ENCODE measurements at places on chromosomes 12 and 14.

DNA sequence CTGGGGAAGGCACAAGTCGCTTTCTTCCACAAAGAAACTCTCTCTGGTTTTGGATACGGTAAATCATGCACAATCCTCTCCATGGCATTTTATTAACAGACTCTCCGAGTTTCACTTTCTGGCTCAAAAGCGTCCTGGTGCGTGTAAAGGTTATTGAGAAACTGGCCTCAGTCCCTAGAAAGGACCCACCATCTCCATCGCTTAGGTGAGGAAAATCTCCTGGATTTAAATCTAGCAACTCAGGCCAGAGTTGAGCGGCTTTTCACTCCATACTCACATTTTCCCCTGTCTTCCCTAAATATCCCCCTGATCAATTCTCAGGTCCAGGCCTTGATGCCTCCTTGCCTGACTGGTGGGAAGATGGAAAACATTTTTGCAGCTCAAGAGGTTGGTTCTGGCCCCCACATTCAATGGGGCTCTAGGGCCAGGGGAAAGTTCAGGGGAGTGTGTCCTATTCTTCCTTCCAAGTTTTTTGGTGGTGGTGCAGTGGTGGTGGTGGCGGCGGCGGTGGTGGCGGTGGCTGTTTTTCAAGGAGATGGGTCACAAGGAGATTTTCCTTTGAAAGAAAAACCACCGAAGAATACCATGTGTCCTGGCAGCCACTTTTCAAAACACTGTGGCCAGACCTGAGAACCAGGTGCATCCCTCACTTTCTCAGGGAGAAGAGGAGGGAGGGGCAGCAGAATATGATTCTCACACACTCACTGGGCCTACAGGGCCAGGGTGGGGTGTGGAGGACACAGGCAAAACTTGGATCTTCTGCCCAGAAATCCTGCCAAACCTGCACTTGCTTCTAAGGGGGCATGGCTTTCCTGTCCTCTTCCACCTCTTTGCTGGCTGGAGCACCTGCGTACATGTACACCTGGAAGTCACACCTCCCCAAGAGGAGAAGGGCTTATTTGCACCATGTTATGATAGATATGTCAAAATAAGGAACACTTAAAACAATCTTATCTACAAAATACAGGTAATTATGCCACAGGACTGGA is 46.7 kb upstream of the PNMA1 start:
- DNase-seq = no peak

DNA sequence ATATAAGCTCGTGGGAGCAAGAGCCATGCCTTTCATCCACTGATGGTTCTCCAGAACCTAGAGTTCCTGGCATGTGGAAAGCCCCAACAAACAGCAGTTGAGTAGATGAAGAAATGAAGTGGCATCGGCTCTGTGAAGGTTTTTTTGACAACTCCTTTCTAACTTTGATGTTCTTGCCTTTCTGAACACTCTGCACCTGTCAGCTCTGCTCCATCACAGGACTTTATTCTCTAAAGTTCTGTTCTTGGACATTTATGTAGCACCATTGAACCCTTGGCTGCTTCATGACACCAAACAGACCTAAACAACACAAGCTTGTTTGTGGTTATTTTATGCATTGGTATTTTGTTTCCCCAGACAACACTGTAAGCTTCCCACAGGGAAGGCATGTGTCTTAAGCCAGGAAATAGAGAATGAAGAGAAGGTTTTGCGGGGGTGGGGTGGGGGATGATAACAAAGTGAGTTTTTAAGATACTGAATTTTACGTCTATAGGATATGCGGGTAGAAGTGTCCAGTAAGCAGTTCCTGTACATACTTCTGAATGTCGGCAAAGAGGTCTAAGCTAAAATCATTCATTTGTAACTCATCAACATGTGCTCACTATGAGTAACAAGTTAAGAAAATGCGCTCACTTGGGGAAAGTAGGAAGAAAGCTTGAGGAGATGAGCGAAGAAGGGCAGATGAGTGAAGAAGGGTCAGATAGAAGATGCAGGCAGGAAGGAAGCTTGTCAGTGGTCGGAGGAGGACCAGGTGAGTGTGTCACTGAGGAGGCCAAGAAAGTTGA is 146.0 kb upstream of the PLEKHG7 start:
- no peak for DNase-seq

DNA sequence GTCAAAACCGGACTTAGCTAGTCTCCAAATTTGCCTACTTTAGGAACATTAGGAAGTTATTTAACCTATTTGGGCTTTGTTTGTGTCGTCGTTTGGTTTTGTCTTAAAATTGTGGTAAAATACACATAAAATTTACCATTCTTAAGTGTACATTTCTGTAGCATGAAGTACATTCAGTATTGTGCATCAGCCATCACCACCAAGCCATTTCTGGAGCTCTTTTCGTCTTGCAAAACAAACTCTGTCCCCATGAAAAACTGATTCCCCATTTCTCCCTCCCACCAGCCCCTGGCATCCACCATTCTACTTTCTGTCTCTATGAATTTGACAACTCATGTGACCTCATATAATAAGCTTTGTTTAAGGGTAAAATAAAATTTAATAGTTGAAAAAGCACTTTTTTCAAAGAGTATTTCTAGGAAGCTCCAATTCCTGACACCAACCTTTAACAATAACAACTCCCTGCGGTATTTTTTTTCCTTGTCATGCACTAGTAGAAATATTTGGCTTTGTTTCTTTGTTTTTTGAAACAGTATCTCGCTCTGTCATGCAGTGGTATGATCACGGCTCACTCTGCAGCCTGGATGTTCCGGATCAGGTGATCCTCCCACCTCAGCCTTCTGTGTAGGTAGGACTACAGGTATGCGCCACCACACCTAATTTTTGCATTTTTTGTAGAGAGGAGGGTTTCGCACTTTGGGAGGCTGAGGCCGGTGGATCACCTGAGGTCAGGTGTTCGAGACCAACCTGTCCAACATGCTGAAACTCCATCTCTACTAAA is 3.6 kb upstream of the UBC start:
- DNase-seq = no peak

DNA sequence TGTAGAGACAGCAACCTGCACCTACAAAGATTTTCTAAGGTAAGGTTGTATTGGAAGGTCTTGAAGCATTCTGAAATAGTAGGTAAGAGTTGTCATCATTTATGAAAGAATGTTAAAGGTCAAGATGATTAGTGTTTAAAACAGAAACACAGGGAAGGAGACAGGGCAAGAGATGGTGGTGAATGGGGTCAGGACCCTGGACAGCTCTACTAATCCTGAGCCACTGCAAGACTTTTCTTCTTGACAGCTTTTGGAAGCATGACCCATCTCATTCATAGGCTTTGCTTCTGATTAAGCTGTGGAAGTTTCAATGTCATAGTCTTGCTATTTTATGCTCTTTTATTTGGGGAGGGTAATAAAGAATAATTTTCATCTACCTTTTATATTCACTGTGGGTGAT is 75.5 kb upstream of the CAND1 start:
- peak; percentile 73 for DNase-seq

DNA sequence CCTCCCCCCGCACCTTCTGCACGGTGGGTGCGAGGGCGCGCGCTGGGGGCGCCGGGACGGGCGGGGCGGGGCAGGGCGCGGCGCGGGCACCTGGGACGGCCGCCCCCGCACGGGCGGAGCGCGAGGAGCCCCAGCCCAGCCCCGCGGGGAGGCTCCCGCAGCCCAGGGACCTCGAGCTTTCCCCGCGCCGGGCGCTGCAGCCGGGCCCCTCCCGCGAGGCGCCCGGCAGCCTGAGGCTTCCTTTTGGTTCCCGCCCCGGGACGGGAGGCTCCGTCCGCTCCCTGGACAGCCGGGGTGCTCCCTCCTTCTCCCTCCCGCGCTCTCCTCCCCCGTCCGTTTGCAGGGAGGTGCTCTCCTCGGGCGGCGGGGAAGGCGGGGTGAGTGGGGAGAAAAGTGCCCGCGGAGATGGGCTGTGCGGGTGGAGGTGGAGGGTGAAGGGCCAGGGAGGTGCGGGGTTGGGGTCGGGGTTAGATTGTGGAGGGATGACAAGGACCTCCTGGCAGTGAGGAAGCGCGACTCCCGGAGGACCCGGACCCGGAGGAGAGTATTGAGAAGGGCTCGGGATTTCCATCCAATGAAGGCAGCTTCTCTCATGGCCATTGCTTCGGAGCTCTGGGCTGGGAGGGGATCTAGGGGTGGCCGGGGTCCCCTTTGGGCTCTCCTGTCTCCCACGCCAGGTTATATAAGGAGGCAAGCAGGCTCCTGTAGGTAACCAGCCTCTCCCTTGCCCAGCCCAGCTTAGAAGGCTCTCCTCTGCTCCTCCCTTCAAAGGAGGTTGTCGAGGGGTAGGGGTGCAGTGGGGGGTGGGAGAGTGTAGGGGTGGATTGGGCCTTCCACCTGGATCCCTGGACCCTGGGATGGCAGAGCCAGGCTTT is 645 bp downstream of the JDP2 start:
- peak; percentile 60 for DNase-seq

GRCh38 chr14:69262516-69262915 is 2.6 kb downstream of the GALNT16 start:
- DNase-seq = no peak

- peak; percentile 4 for DNase-seq
Observed at GRCh38 chr12:106142591-106143261, 4.0 kb upstream of the NUAK1 start.

Measured in eye (tissue), 1 donor.